Stimulated activated CD4-positive, alpha-beta T cell treated with anti-CD3 and anti-CD28 coated beads, Interleukin-4, amount 100 ng/mL, for 1 hour (primary cell): ENCODE measurements at places on chromosomes 12 and 14.
A peak's percentile ranks its signal among the peaks of the same experiment; 100 is the strongest.

DNA sequence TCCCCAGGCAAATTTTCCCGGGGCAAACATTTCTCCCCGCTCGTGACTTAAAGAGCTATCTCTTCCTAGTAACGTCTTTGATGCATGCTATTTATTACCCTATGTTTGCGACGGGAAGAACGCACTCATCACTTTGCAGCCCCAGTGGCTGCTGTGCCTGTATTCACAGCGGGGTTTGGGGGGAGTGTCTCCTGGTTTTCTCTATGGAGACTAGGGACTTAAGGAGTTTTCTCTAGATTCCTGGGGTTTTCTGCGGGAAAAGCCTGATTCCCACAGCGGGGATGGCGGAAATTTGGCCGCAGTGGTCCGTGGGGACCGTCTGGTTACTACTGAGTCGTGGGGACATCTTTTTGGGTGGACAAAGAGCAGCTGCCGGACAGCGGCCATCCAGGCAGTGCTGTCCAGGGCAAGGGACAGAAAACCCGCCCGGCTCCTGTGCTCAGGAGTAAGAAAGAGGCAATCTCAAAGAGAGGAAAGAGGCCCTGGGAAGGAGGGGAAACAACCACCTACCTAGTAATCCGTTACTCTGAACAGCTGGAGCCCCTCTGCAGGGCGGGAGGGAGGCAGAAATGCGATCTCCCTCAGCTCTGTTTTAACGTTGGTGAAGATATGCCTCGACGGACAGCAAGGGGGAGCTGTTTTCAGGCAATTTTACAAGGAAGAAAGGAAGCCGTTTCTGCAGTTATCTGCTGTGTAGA is 771 bp upstream of the AVPR1A start:
- no peak for DNase-seq

- no peak for DNase-seq
Measured at GRCh38 chr12:98679611-98680005, 34.5 kb downstream of the APAF1 start.

DNA sequence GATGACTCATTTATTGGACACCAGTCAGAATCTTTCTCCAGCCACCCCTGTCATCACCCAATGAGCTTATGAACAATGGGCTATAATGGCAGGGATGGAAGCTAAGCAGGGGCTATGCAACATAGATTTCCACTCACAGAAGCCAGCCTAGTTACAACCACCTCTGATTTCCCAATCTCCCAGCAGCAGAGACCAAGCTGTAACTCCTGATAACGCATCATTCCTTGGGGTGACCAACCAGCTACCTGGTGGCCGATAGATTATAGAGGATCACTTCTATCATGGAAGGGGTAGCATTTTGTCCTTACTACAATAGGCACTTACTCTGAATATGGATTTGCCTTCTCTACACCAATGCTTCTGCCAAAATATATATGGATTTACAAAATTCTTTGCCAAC is 302.3 kb upstream of the ATXN7L3B start:
- DNase-seq, result no peak

GRCh38 chr14:29529418-29529817 is 398.2 kb downstream of the PRKD1 start:
- no peak for DNase-seq

DNA sequence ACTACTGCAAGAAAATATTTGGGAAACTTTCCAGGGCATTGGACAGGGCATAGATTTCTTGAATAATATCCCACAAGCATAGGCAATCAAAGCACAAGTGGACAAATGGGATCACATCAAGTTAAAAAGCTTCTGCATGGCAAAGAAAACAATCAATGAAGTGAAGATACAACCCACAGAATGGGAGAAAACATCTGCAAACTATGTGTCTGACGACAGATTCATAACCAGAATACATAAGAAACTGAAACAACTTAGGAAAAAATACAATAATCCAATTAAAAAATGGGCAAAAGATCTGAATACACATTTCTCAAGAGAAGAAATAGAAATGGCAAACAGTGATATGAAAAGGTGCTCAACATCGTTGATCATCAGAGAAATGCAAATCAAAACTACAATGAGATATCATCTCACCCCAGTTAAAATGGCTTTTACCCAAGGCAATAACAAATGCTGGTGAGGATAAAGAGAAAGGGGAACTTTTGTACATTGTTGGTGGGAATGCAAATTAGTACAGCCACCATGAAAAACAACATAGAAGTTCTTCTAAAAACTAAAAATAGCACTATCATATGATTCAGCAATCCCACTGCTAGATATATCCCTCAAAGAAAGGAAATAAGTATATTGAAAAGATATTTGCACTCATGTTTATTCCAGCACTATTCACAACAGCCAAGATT is 33.8 kb upstream of the ATP2B1 start:
- DNase-seq, result no peak

- no peak for DNase-seq
Measured at GRCh38 chr12:110028323-110028722, 20.0 kb downstream of the C12orf76 start.

- DNase-seq, result no peak
Measured at GRCh38 chr12:52181746-52182145, 10.1 kb downstream of the KRT80 start.

DNA sequence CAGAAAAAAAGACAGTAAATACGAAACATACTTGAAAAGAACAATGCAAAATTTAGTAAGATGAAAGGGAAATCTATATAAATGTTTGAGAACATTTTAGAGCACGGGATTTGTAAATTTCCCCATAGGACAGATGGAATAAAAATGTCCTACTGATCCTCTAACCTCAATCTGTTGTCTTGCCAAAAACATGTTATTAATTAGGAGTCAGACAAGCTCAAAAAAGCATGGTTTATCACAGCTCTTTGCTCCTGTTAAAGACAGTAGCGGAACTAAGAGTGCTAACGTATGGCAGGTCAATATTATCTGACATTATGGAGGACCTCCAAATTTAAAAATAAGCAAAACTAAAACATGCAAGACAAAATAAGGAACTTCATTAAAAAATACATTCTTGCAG is 12.9 kb downstream of the GMFB start:
- no peak for DNase-seq

GRCh38 chr12:4454315-4454860 is 8.8 kb upstream of the FGF6 start:
- DNase-seq, result no peak

DNA sequence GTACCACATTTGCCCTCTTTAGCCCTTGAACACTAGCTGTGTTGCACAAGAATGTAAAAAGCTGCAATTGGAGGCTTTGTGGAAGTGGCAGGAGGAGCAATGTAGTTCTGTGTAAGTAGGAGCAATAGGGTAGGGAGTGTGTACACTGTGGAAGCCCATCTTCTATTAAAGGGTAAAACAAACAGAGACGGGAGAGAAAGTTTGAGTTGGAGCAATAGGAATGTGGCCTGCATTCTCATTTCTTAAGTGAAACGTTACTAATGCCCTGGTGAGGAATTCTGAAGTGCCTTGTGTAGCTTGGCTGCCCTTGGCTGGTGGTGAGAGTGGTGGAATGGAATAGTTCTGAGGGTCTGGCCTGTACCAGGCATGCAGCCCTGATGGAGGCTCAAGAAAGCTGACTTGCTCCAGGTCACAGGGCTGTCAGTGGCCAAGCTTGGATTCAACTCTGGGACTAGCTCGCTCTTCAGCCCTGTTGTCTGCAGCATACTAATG is 38.8 kb upstream of the ATP23 start:
- DNase-seq, result no peak

DNA sequence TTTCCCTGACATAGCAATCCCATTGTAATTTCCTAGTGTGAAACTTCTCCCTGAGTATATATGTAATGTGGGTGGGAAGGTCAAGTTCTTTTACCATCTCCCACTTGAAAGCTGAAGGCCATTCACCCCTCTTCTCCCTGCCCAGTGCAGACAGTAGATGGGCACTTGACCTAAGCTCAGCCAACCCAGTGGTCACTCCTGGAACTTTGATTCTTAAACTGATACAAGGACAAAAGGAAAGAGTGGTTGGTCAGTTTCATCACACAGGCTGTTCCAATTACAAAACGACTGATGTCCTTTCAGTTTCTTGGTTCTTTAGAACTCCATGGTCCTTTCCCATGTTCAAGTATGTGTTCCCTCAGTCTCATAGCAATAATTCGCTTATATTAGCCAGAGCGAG is 8.4 kb upstream of the APOLD1 start:
- DNase-seq, result no peak

DNA sequence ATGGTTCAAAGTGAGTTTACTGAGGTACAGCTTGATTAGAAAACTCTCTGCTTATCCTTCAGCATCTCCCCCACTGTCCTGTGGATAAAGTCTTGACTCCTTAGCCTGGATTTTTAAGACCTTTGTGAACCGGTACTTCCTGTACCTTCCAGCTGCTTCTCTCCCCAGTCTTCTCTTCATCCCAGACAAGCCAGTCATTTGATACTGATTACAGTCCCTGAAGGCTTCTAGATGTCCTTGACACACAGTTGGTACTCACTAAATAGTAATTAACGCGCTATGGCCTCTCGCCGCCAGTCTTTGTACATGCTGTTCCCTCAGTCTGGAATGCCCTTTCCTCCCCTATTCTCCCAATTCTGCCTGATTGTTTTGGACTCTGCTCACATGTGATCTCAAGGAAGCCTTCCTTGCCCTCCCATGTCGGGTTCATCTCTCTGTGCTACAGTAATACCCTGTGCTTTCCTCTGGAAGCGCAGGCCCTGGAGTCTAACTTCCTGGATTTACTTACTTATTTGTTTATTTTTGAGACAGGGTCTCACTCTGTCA is 50.6 kb upstream of the PTGR2 start:
- DNase-seq, result no peak

GRCh38 chr12:13230500-13230899 is 34.0 kb downstream of the EMP1 start:
- DNase-seq, result no peak

DNA sequence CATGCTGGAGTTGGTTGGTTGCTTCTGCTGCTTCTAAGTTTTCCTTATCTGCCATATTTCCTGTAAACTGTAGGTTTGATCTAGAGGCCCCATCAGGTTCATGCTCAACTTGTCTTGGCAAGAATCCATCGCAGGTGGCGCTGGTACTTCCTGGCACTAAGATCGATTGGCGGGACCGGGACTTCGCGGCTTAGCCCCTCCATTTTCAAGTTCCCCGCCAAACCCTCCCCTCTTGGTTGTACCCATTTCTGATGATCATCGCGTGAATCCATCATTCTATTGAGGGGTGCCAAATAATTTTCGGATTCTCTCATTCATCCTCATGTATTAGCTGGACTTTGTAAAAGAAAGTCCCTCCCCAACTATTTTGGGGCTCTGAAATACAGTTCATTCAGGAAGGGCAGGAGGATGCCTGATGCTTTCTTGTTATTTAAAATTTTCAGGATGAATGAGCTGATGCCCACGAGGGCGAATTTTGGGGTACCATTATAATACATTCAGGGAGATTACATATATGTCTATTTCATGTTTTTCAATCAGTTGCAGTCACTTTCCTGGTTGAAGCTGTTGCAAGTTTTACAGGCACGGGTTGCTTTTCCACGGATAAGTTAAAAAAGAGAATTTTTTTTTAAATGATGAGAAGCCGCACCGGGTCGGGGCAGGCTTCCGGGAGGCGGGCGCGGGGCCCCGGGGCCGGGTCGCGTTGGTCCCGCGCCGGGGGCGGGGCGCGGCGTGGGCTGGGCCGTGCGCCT is 395 bp upstream of the BRI3BP start:
- DNase-seq, result peak; percentile 81

DNA sequence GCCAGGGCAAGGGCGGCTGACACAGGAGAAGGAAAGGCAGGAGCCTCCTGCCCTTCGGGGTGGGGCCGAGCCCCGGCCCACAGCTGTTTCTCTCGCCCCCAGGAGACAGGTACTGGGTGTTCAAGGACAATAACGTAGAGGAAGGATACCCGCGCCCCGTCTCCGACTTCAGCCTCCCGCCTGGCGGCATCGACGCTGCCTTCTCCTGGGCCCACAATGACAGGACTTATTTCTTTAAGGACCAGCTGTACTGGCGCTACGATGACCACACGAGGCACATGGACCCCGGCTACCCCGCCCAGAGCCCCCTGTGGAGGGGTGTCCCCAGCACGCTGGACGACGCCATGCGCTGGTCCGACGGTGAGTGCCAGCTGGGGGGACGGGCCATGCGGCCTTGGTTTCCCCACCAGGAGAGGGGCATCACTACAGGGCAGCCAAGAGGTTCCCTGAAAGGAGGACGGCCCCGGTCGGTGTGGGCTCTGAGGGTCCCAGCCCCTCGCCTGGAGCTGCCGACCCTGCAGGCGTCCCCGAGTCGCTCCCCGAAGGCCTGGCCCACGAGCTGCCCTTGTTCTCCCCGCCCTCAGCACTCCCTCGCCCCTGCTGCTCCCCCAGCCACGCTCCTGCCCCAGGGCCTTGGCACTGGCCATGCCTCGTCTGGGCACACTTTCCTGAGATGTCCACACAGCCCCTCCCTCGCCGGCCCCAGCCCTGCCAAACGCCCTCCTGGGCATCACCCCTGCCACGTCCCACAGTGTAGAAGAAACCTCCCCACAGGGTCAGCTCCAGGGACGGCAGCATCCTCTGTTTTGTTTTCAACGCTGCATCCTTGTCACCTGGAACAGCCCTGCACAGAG is 21.7 kb downstream of the MMP17 start:
- no peak for DNase-seq

- peak; percentile 68 for DNase-seq
Measured at GRCh38 chr14:68979021-68979721, at the start of gene ACTN1. TSS of gene ACTN1 (minus strand) at chr14:68979302. CDS start at chr14:68979056, 246 bp downstream.

GRCh38 chr12:47821346-47821706 is 1.6 kb upstream of the HDAC7 start:
- DNase-seq, result no peak

DNA sequence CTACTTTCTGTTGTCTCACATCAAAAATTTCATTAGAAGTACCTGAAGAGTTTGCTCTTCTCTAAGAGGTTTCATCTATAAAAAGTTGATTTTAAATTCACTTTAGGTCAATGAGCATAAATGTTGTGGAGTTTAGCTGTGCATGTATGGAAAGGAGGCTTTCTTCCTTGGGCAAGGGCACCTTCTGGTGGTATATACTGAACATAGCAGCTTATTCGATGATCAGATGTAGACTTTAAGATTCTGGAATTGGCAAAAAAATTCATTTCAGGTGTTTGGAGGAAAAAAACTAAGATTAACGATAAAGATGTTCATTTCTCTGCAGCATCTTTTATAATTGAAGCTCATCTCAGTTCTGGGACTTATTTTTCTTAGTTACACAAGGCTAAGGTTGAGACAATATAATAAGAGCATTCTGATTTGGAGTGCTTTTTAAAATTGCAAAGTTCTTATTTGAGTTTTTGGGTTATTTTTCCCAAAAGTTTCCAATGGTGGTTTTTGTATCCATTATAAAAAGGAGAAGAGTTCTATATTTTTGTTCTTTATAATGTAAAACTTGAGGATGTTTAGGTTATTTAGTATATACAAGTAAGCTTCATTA is 46.8 kb downstream of the TMEM117 start:
- DNase-seq, result no peak

DNA sequence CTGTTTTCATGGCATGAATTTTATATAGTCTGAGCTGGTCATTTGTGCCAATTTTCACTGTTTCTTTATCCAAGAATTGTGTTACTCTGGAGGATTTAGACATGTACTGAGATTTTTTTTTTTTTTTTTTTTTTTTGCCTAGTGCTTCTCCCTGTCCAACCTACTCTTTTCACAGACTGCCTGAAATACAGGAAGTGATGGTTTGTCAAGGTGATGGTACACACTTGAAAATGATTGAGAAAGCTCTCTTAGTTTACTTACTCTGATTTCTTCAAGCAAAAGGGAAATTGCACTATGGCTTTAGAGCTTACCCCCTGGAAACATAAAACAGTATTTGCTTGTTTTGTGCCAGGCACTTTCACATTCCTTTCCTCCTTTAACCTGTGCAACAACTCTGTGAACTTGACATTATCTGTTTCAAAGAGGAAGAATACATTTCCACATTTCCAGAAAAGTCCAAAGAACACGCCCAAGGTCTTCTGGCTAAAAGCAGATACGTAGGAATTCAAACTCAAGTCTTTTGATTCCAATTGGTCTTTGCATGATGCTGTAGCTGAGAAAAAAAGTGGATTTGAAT is 181.1 kb downstream of the SLC15A5 start:
- no peak for DNase-seq
